ENCODE measurements at places on chromosomes 1 and 21.

- DNase-seq, result no peak
Measured at GRCh38 chr1:227391211-227391610, 72.9 kb upstream of the CDC42BPA start.

- no peak for DNase-seq
Measured at GRCh38 chr1:203045821-203046594, 19.7 kb downstream of the PPFIA4 start.

DNA sequence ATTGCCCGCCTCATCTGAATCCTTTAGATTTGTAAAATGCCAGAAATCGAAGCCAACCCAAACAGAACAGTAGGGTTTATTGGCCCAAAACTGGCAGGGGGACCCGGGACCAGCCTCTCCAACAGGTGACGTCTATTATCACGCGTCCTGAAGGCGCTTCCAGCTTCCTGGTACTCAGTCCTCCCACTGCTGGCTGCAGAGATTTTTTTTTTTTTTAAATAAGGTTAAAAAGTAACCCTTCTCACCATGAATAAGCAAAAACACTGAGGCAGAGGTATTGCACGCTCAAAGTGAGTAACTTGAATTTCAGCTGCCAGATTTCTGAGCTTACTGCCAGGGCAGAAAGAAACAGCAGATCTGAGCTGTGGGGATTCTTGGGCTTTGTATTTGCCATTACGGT lies 54.4 kb upstream of the GCLM start:
- no peak for DNase-seq

GRCh38 chr1:77625250-77625649 lies 57.2 kb downstream of the ZZZ3 start:
- no peak for DNase-seq

GRCh38 chr1:209130886-209131285 lies 452.6 kb upstream of the CAMK1G start:
- DNase-seq, result no peak

DNA sequence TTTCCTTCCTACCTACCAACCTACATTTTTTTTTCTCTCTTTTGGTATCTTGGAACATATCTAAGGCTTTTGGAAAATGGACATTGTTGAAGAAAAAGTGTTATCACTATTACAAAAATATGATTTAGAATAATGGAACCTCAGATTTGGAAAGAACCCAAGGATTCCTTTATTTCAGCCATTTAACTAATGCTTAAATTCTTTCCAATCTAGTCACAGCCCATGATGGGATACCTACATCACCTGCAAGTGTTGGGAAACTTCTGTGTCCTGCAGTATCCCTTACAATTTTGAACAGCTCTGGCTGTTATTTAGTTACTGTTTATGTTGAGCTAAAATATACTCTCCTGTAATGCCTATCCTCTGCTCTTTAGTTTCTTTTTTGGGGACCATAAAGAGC lies 22.3 kb upstream of the APOBEC4 start:
- DNase-seq, result no peak

GRCh38 chr1:109598655-109599054 lies 20.8 kb downstream of the GNAT2 start:
- DNase-seq, result no peak

- DNase-seq, result no peak
Measured at GRCh38 chr1:209531549-209531948, 52.0 kb upstream of the CAMK1G start.

DNA sequence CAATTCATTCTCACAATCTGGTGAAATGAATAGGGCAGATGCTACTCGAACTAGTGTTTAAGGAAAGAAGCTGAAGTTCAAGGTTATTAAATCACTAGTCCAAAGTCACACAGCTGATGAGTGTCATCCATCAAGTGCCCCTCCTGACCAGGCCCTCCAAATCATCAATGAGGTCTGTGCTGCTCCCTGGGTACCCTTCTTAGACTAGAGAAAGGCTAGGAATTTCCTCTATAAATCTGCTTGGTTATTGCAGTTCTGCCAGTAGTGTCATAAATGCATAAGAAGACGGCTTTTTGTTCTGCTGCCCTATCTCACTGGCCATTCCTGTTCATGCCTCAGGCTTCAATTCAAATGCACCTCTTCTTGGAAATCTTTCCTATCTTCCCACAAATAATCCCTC lies 5.5 kb upstream of the KRTAP21-1 start:
- DNase-seq, result no peak

DNA sequence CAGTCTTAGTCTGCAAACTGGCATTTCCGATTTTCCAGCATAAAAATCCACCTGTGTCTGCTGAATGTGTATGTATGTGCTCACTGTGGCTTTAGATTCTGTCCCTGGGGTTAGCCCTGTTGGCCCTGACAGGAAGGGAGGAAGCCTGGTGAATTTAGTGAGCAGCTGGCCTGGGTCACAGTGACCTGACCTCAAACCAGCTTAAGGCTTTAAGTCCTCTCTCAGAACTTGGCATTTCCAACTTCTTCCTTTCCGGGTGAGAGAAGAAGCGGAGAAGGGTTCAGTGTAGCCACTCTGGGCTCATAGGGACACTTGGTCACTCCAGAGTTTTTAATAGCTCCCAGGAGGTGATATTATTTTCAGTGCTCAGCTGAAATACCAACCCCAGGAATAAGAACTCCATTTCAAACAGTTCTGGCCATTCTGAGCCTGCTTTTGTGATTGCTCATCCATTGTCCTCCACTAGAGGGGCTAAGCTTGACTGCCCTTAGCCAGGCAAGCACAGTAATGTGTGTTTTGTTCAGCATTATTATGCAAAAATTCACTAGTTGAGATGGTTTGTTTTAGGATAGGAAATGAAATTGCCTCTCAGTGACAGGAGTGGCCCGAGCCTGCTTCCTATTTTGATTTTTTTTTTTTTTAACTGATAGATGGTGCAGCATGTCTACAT lies 2.5 kb upstream of the OLFML3 start:
- no peak for DNase-seq

DNA sequence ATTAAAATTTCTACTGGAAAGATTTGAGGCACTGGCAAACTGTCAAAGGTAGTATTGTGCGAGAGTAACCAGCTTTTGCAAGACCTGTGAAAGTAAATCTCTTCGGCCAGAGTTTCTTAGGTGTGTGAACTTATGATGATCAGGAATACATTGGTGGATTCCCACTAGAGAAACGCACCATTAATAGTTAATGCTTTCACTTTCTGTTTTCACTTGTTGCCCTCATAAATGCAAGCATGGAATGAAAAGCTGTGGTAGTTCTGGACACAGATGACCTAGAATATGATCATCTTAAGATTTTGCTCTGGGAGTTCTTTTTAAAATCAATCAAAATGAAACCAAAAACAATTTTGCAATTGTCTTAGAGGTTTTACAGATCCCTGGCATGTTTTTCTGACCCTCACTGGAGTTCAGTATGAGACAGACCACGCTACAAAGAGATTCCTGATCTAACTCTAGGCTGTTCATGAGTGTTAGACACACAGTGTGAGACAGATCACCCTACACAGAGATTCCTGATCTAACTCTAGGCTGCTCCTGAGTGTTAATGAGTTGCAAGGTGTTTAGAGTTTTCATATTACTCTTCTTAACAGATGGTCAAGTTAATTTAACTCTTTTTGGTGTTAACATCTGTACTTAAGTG lies 98.8 kb downstream of the SDCCAG8 start:
- DNase-seq, result no peak

GRCh38 chr1:18752409-18752808 lies 107.1 kb downstream of the TAS1R2 start:
- DNase-seq, result no peak

GRCh38 chr1:10667861-10668761 lies 128.3 kb downstream of the CASZ1 start:
- DNase-seq, result no peak
